ENCODE measurements at places on chromosomes 1 and 21. TPM values are rescaled to one million over a fixed set of nuclear protein-coding genes. Genes with fewer than 3 reads are reported as not detected.

The STUM gene
- 4.7 TPM for total RNA-seq

The CFAP74 gene
- total RNA-seq: not detected

The RAP1GAP gene
- 0.62 TPM for total RNA-seq

The PKP1 gene
- 3.3 TPM for total RNA-seq

The GCSAML gene
- total RNA-seq: 0.09 TPM

The IRF6 gene
- total RNA-seq: 0.49 TPM

The NID1 gene
- 92.3 TPM for total RNA-seq

The DIO1 gene
- total RNA-seq: not detected

The TMEM82 gene
- total RNA-seq: not detected

The CYP4A22 gene
- total RNA-seq: not detected

The RORC gene
- total RNA-seq: 8.6 TPM

The HNRNPU gene
- total RNA-seq: 209 TPM

The EDN2 gene
- 0.18 TPM for total RNA-seq

All from muscle of leg (tissue), 16 donors.